Activated naive CD4-positive, alpha-beta T cell treated with anti-CD3 and anti-CD28 coated beads, Interleukin-2, amount 50 U/mL, for 72 hours (primary cell): ENCODE measurements at places on chromosomes 1 and 21. TPM values are rescaled to one million over a fixed set of nuclear protein-coding genes. Genes with fewer than 3 reads are reported as not detected.

The CAMK1G gene
- total RNA-seq = not detected

The WNT9A gene
- total RNA-seq = not detected

The ABCG1 gene
- total RNA-seq = 15.4 TPM

The SH2D5 gene
- 0.66 TPM for total RNA-seq

The FMO1 gene
- not detected for total RNA-seq

The LEFTY1 gene
- 0.54 TPM for total RNA-seq

The LDLRAP1 gene
- total RNA-seq = 29.2 TPM

The AIRE gene
- total RNA-seq = not detected

The KAZN gene
- 1.1 TPM for total RNA-seq

The ZNF648 gene
- total RNA-seq = 0.12 TPM

The PCAT6 gene
- total RNA-seq = 3.9 TPM

The RGS4 gene
- total RNA-seq = not detected

The DMRTA2 gene
- not detected for total RNA-seq

The RCAN3 gene
- 43.6 TPM for total RNA-seq

The C1orf115 gene
- 0.60 TPM for total RNA-seq

The TSPEAR gene
- not detected for total RNA-seq

The CELA2B gene
- total RNA-seq = not detected

The TMEM82 gene
- total RNA-seq = not detected

The A3GALT2 gene
- total RNA-seq = not detected

The APCS gene
- not detected for total RNA-seq

The EFNA1 gene
- total RNA-seq = 1.6 TPM

The HES3 gene
- not detected for total RNA-seq

The LRRC38 gene
- not detected for total RNA-seq

The LCE2A gene
- total RNA-seq = not detected

The INSRR gene
- 0.29 TPM for total RNA-seq

The GPR37L1 gene
- not detected for total RNA-seq

The CYP4B1 gene
- not detected for total RNA-seq

The CYP4X1 gene
- total RNA-seq = not detected

The LENEP gene
- total RNA-seq = 0.68 TPM

The E2F2 gene
- total RNA-seq = 23.2 TPM

The ESRRG gene
- total RNA-seq = not detected

The GSTM2 gene
- total RNA-seq = 41.7 TPM

The SDHC gene
- total RNA-seq = 207 TPM

The PIK3R3 gene
- 0.45 TPM for total RNA-seq

The REN gene
- total RNA-seq = not detected

The OR2T33 gene
- not detected for total RNA-seq
